ENCODE measurements at places on chromosomes 2 and 18.

DNA sequence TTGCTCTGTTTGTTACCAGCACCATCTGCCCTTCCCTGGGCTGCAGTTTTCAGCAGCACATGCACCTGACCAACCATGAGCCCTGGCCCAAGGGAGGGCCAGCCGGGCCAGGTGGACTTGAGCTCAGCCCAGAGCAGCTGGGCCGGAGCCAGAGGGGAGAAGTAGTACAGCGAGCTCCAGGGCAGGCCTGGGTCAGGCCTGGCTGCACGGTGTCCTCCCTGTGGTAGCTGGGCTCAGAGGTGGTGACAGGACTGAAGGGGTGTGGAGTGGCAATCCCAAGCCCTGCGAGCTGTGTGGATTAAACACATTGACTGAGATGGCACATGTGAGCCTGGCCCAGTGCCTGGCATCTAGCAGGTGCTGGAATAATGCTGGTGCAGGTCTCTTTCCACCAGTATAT lies 222.2 kb downstream of the GLI2 start:
- DNase-seq, result no peak

- DNase-seq, result no peak
These were observed 89.2 kb downstream of the SH3RF3 start for GRCh38 chr2:109218087-109218791.

- DNase-seq, result no peak
These were observed 799 bp downstream of the CYTIP start for GRCh38 chr2:157443090-157443489.

DNA sequence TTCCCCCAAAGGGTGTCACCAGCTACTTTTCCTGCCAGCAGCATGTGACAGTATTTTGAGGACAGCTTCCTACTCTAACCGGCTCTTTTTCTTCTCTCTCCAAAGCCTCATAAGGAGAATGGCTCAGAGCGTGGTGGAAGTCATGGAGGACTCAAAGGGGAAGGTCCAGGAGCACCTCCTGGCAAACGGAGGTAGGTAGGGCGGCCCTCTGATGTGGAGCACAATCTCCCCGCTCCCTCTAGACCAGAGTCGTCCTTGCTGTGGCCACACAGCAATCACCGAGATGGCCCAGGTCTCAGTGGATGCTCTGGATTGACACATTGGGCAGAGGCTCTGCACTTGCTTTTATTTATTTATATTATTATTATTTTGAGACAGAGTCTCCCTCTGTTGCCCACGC lies 32.4 kb downstream of the ATP6V1C2 start:
- DNase-seq, result no peak

DNA sequence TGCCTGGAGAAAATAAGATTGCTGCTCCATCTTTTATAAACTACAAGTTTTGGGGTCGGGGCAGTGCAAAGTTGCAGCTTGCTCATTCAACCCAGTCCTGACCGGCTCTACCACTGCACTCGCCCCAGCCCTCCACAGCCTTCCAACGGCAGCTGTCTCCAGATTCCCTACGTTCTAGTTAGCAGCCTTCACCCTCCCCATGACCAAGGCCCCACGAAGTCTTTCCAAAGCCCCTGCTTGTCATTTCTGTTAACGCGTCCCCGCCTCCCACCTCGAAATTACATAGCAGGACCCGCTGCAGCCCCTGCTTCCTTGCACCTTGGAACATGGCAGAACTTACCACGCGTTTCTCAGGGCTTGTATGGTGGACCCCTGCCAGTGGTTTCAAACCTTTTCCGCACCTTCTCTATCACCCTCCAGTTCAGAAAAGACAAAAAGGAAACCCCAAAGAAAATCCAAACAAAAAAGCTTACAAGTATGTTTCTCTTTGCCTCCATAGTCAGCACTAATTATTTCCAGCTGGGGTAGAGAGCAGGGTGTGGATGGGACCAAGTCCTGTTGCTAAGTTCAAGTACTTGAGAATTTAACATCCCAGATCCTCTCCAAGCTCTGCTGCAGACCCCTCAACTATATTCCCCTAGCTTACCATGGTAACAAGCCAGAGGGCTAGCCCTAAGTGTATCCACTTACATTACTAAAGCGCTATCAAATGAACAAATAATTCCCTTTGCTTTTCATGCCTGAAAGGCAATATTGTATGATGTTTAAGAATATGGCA lies 161.5 kb downstream of the TGIF1 start:
- DNase-seq, result no peak

- DNase-seq, result no peak
These were observed 33.4 kb downstream of the ARHGAP25 start for GRCh38 chr2:68767996-68768395.

DNA sequence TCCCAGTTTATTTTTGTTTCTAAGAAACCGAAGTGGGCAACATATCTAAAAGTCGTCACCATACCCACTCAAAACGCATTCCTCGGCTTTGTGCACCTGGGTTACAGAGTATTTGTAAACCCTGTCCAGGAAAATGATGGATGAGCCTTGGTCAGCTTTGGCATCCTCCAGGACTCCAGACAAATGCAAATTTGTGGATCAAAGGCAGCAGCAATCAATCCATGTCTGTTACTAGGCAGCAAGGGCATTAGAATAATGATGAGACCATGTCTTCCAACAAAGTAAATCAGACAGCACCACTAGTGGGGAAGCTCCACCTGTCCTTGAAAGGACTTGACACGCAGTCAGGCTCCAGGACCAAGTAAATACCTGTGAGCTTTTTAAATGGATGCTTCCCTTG lies 672.6 kb upstream of the GYPC start:
- no peak for DNase-seq

GRCh38 chr18:79379251-79379905 lies 16.4 kb upstream of the NFATC1 start:
- no peak for DNase-seq

DNA sequence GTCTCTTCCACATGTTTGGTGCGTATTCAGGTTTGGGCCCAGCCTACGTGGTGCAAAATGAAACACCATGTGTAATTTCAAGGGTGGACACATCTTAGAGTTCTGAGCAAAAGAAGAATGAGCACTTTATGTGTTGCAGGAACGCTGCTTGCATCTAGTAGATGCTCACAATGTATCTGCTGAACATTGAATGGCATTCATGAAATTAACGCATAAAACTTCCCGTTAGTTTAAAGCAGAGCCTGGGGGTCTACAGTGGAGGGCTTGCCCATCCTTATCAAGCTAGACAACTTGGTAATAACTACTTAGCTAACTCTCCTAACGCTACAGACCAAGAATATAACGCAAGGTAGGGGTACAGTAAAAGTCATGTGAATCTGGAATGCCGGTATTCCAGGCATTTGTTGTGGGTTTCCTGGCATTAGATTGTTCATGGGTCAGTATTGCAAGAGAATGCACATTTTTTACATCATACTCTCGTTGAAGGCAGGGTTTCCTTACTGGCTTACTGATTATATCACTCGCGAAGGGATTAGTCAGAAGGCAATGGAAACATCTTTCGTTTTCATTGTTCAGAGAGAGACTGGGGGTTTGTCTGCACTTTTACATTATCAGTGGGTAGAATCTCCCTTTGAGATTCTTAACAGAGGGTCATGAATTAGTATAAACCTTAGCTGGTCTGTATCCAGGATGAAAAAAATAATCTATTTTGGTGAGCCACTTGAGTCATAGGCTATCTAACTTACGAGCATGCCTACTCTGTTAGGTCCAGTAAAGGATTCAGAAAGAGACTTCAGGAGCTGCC lies 229.5 kb upstream of the EPAS1 start:
- DNase-seq, result no peak

DNA sequence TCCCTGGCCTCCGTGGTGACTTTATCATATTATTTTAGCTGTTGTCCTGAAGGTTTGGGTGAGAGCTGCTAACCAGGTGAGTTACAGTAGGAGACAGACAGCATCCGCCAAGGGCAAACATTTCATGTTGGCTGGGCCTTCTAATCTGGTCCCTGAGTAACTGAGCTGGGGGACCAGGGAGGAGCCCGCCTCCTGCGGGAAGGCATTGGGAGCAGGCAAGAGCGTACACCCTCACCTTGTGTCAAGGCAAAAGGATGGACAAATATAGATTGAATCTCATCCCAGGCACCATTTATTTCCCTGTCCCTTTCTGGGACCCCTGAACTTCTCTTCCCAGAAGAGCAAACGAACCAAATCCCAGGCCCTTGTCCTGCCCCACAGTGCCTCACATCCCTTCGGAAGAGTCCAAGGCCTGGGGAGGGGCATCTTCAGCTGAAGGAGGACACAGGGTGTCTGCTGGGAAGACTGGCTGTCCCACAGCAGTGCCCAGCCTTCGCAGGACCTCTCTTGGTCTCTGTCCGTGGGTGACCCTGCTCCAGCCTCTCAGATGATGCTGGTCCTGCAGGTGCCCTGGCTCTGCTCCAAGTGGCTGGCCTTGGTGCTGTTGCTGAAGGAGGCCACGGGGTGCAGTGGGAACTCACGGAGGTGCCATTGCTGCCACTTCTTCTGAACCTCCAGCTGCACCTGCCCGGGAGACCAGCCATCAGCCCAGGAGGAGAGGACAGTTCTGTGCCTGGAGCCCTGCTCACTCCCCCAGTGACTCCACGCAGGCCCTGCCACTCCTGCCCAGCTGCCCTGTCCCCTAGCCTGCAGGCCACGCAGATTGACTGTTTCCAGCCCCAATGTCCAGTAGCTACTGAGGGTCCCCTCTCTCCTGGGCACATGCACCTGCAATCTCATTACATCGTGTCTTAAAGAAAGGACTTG lies 8.2 kb downstream of the TMEM37 start:
- no peak for DNase-seq

DNA sequence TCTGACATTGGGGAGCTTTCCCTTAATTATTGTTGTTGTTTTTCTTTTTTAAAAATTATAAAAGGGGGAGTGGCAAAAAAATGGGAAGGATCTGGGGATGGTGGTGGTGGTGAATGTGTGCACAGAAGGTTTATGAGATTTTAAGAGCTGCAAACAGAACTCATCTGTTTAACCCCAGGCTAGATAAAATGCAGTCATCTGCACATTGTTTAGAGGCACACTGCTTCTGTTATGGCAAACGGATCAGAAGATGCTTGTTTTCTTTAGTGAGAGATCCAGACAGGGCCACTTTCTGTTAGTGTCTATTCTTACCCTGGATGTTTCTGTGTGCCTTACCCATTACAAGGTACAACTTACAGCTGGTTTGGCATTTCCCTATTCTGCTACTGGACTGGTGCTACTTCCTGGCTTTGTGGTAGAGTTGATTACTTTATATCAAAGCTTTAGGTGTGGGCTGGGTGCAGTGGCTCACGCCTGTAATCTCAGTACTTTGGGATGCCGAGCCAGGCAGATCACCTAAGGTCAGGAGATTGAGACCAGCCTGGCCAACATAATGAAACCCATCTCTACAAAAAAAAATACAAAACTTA lies 68.2 kb upstream of the NRP2 start:
- DNase-seq, result no peak

- DNase-seq, result no peak
These were observed 24.7 kb downstream of the COPS7B start for GRCh38 chr2:231810905-231811304.

DNA sequence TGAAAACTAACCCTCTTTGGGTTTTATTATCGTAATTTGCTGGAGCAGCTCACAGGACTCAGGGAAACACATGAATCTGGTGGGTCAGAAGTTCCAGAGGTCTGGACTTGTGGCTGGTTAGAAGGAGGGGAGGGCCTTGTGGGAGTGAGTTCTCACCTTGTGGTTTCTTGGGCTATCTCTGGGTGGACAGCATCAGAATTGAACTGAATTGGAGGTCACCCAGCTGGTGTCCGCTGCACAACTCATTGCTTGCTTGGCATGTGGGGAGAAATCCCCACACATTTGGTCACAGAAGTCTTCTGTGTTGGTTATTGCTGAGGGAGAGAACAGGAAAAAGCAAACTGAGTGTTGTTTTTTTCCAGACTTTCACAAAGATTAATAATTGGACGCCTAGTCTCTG lies 27.5 kb downstream of the ZNF892 start:
- no peak for DNase-seq

- no peak for DNase-seq
These were observed 141.5 kb downstream of the SPHKAP start for GRCh38 chr2:228039752-228040534.

GRCh38 chr2:196677404-196677803 lies 37.9 kb downstream of the CCDC150 start:
- no peak for DNase-seq

DNA sequence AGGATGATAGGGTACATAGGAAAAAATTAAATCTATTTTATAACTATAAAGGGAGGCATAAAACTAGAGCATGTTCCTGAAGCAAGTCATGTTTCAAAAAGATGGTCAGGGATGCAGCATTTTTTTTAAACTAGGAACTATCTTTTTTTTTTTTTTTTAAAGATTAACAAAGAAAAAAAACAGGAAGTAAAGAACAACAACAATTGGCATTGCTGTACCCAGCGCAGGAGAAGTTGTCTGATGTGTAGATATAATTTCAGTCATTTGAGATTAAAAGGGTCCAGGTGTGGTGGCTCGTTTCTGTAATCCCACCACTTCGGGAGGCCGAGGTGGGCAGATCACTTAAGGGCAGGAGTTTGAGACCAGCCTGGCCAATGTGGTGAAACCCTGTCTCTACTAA lies 41.5 kb downstream of the PMAIP1 start:
- no peak for DNase-seq

DNA sequence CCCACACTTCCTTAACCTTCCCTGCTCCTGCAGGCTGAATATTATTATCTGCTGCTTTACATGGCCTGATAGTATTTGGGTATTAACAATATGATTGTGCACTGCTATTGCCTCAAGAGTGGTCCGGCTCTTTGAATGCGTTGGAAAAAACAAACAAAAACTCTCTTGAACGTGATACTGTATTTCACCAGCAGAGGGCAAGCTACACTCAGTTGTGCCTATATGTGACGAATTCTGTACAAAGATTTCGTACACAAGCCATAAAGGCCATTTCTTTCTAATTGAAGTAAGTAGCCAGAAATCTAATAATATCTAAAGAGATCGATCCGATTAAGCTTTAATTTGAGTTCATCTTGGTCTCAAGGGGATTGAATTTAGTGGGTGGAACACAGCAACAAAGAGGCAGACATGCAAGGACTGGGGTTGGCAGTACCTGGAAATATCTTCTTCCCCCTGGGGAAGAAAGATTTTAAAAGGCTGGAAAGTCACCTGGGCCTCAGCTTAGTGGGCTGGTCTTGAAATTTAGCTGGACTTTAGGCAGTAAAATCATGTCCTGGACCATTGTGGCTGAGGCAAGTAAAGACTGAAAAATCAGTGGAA lies 49.3 kb upstream of the RAB6D start:
- DNase-seq, result no peak

DNA sequence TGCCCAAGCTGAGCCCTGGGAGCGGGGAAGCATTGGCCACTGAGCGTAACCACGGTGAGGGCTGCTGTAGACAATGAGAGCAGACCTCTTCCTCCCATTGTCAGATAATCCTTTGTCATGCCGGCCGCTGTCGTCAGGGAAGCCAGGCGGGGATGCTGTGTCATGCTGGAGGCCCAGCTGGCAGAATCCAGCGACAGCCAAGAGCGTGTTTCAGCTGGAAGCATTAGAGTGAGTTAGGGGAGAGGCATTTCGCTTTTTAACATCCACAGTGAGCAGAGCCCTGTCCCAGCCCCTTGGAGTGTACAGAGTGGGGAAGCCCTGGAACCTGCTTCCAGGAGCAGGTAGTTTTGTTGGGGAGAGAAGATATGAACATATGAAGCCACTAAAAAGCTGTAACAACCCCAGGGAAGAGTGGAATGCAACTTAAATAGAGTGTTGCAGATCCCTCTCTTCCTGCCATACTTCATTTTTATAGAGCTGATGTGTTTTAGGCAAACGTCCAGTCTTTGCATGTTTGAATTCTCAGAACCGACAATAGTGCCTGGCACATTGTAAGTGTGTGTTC lies 7.0 kb downstream of the CTIF start:
- DNase-seq, result no peak

- no peak for DNase-seq
These were observed 120.3 kb downstream of the ACOXL start for GRCh38 chr2:110852541-110853263.

GRCh38 chr2:199997296-199997695 lies 41.9 kb downstream of the MAIP1 start:
- no peak for DNase-seq
